Posterior vena cava (tissue), 2 donors: ENCODE measurements at places on chromosomes 1 and 21.

DNA sequence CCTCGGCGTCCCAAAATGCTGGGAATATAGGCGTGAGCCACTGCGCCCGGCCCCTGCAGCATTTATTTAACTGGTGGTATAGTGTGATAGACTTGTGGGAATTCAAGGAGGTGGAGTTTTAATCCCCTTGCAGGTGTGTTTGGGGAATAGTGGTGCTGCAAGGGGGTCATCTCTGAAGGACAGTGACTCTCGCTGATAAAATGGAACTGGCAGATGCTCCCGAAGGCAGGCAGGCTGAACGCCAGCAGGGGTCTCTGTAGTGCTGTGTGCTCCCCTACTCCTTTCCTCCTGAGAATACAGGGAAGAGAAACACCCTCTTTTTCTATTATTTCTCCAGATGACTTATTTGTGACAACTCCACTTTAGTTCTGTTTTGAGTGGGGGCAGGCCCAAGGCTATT lies 4.0 kb downstream of the OSCP1 start:
- no peak for DNase-seq

GRCh38 chr1:59186656-59187055 lies 110.2 kb upstream of the FGGY start:
- no peak for DNase-seq

- DNase-seq: no peak
These were observed 129.5 kb upstream of the PRMT6 start for GRCh38 chr1:106926803-106927582.

GRCh38 chr1:172824209-172824608 lies 165.3 kb downstream of the FASLG start:
- no peak for DNase-seq

- DNase-seq: peak; percentile 76
These were observed 14.8 kb upstream of the TMEM222 start for GRCh38 chr1:27306892-27307761.

DNA sequence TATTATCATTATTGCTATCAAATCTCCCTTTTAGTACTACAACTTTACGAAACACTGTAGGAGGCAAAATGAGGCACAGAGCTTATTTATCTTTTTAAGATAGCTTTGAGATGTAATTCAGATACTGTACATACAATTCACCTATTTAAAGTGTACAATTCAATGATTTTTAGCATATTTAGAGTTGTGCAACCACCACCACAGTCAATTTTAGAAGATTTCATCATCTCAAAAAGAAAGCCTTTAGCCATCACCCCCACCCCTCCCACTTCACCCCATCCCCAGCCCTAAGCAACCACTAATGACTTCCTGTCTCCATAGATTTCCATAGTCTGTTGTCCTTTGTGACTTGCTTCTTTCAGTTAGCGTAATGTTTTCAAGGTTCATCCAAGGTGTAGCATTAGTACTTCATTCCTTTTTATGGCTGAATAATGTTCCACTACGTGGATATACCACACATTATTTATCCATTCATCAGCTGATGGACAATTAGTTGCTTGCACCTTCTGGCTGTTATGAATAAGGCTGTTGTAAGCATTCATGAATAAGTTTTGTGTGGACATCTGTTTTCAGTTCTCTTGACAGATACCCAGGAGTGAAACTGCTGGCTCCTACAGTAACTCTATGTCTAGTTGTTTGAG lies 9.4 kb upstream of the CAPN9 start:
- no peak for DNase-seq

DNA sequence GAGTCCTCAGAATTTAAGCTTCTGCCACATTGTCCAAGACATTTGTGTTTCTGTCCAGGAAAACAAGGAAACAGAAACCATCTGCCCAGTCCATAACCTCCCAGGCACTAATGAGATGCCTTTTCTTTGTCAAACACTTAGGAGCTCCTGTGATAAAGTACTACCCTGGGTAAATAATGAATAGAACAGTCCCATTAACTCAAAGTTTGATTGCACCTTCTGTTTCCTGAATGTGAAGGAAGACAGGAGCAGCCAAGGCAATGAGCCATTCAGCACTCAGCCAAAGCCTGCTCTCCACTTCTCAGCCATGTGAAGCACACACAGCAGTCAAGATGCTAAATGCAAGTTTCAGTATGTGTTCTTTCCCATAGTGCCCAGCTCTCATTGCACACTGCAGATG lies 199.8 kb downstream of the SEC16B start:
- DNase-seq: no peak

GRCh38 chr21:42440187-42440792 lies 36.6 kb downstream of the UBASH3A start:
- peak; percentile 62 for DNase-seq

GRCh38 chr1:18783705-18784481 lies 75.6 kb downstream of the TAS1R2 start:
- no peak for DNase-seq

- no peak for DNase-seq
These were observed 317.7 kb upstream of the DAB1 start for GRCh38 chr1:57741521-57741920.

DNA sequence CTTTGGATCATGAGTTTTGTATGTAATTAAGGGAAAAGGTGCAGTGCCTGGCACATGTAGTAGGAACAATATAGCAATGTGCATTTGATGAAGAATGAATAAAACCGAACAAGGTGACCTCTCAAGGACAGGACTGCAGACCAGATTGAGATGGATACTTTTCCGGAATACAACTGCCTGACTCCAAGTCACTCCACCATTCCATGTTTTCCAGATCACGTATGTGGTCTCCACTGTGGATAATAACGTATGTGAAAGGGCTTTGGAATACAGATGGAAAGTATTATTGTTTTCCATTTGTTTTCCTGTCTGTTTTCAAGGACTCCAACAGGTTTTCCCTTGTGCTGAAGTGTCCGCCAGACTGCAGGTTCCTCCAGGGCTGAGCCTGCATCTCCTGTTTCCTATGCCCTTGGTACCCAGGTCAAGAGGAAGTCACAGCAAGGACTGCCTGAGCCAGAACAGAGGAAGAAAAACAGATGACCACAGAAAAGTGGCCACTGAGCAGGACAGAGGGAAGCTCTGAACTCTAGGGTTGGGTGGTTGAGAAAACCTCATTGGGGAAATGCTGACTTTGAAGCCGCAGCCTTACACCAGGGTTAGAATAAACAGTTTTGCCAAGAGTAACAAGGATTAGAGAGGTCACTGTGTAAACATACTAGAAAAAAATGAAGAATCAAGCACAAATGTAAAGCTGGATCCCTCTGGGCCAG lies 4.0 kb downstream of the CFAP45 start:
- no peak for DNase-seq

DNA sequence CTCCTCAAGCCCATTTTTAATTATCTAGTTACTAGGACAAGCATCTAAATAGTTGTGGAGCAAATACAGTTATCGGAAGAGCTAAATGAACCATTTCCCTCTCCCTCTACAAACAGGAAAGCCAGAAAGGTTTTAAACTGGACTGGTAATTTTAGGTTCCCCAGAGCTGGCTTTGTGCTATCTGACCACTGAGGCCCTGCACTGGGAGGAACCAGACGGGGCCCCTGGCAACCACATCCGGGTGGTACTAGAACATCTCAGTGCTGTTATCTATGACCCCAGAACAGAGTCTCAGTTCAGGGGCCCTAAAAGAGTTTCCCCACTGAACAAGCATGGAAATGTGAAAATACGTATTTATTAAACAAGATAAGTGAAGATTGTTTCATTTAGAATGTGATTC lies 7.7 kb upstream of the RSPH1 start:
- DNase-seq: no peak
